Umbilical cord (tissue), 2 donors: ENCODE measurements at places on chromosomes 16 and 17.

- peak; percentile 93 for DNase-seq
Observed at GRCh38 chr17:6755281-6755680, 565 bp upstream of the XAF1 start.

DNA sequence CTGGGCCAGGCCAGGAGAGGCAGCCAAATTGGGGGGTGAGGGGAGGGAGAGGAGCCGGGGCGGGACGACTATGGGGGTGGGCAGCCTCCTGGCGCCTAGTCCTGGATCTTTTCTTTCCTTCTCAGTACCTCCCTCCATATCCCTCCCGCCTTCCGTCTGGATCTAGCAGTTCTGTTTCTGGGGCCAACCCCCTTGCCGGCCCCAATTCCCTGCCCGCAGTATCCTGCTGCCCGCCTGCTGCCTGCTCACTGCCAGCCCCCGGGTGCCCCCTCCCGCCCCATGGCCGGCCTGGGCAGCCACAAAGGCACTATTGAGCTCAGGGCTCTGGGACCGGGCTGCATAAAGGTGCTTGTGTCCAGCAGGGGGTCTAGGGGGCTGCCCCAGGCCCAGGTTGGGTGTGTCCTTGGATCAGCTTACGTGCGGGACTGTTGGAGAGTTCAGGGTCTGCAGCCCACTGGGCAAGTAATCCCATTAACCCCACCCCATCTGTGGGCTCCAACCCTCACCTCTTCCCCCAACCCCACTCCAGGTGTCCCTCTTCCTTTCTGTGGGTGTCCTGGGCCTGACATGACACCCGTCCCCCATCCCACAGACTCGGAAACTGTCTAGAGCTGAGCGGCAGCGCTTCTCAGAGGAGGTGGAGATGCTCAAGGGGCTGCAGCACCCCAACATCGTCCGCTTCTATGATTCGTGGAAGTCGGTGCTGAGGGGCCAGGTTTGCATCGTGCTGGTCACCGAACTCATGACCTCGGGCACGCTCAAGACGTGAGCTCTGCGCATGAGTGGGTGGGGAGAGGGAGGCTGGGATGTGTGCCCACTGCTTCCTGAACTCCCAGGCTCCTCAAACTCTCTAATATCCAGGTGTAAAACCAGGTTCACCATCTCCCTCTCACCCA lies 2.0 kb downstream of the WNK4 start:
- no peak for DNase-seq

DNA sequence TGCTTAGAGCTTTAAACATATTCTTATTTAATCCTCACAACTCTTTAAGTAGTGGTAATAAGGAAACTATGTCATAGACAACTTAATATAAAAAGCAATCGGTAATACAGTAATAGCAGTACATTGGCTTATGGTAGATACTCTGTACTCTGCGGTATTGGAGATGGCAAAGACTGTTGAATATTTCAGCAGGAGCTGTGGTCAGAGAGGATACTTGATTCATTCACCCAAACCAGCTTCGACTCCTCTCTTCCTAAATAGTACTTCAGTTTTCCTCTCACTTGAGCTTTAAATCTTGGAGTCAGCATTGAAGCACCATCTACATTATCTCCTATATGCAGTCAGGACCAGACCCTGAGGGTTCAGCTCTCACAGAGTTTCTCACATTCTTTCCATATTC lies 169.3 kb downstream of the CYB561 start:
- DNase-seq = no peak

GRCh38 chr17:41486809-41487530 lies 2.7 kb downstream of the KRT36 start:
- no peak for DNase-seq

DNA sequence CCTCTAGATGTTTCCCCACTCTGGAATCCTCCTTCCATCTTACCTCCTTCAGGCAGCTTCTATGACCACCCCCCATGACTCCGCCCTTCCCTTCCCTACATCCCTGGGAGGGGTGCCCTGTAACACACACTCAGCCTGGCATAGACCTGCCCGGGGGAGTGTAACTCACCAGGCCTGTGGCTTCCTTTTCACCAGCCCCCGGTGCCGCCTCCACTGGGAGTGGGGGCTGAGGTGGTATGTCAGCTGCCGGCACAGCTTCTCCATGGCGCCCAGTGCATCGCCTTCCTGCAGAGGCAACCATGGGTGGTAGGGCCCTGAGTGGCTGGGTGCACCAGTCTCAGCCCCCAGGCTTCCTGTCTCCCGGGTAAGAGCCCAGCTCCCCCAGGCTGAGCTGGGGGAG lies 32.3 kb downstream of the TRPV2 start:
- no peak for DNase-seq

DNA sequence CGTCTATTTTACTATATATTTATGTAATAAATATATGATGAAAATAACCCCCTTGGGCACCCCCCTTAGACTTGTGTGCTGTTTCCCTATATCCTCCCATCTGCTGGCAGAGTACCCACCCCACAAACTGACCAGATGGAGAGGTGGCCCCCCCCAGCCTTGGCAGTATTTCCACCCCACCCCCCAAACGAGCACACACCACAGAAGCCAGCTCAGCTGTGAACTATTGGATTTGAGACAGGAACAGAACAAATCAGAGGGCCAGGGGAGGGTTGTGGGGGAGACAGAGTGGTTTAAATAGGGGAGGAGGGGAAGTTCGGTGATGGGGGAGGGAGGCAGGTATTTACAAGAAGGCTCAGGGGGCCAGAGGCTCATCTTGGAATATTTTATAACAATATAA lies 7.8 kb downstream of the NR1D1 start:
- no peak for DNase-seq

DNA sequence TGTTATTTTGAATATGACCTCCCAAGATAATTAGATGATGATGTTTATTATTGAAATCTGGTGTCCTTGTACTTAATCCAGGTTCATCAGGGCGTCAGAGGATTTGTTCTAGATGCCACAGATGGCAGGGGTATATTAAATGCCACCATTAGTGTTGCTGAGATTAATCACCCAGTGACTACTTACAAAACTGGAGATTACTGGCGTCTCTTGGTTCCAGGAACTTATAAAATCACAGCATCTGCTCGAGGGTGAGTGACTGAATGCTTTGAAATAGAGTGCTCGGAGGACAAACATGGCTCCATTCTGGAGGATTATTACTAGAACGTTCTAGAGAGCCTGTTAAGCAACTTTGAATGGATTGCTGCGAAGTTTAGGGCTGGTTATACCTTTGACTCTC lies 33.5 kb upstream of the GOSR1 start:
- no peak for DNase-seq

DNA sequence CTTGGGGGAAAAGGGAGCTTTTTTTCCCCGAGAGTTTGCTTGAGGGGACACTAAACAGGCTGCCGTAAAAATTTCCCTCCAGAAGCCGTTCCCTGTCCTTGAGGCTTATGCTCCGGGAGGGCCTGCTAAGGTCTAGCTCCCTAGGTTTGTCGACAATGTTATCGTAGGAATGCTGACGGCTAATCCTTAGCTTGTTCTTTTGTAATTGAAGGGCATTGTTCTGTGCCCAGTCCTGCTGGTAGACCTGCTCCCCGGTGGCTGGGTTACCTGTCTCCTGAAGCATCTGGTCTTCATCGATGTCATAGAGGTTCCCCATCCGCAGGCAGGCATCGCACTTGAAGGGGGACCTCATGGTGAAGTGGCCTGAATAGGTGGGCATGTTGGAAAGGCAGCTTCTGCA lies 418.7 kb downstream of the GRIN2A start:
- no peak for DNase-seq

GRCh38 chr16:80459966-80460365 lies 80.8 kb upstream of the DYNLRB2 start:
- no peak for DNase-seq

- no peak for DNase-seq
Observed at GRCh38 chr16:57141822-57142631, 43.8 kb downstream of the PSME3IP1 start.

DNA sequence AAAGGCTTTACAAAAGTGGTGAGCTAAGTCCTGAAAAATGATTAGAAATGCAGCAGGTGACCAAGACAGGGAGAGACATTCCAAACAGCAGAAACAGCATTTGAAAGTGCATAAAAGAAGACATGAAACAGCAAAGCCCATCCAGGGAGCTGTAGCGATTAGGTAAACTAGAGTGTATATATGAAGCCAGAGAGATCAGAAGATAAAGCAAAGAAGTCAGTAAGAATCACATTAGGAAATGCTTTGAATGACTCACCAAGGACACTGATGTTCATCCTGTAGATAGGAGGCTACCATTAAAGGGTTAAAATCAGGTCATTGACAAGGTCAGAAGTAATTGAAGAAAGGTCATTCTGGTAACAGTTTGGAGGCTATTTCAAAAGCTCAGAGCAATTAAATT lies 27.6 kb upstream of the VAT1L start:
- DNase-seq = no peak

DNA sequence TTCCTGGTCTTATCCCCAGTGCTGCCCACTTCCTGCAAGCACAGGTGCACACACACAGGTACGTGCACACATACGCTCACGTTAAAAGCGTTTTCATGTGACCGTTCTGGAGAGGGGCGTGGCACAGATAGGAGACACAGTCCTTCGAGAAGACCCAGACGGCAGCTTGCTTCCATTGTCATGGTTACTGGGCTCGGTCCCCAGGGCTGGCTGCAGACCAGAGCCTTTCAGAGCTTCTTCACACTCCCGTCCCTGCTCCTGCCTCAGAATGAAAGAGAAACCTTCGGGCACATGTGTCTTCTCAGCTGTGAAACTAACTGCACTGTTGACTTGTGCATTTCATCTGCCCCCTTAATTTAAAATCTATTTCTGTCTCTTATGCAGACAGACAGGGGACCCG lies 154.2 kb downstream of the PITPNC1 start:
- DNase-seq = no peak

GRCh38 chr17:79984045-79984840 lies 51.4 kb downstream of the TBC1D16 start:
- DNase-seq = no peak

DNA sequence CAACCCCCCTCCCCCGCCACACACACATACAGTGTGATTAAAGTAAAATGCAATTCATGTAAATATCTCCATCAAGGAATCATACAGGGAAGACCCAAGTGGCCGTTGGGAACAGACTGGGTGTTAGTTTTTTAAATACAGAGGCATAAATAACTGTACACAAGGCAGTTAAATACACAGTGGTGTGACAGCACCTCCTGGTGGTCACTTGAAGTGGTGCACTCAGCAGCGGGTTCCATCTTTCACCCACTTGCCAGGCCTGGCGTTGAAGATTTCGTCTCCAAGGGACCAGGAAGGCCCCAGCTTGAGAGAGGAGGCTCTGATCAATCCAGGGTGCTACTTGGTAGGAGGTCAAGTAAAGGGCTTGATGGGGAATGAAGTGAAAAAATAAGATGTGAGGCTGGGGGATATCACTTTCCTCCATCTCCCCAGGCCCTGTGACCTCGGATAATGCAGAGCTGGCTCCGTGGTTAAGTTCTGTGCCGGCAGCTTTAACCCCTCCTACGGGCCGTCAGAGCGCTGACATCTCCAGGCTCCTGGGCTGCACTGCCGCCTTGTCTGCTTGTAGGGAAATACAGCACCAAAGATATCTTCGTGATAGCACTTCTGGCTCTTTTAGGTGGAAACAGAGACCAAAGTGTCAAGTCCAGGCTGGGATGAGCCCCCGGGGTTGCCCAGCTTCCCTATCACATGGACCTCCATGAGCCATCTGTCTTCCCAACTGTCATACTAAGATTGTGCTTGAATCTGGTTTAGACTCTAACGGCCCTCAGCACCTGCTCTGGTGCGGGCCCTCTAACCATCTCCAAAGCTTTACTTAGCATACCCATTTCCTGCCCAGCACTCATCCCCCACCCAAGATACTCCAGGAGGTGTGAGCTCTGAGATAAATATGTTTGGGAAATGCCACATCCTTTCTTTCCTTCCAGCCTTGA lies 20.7 kb downstream of the LGALS9 start:
- DNase-seq = peak; percentile 35

DNA sequence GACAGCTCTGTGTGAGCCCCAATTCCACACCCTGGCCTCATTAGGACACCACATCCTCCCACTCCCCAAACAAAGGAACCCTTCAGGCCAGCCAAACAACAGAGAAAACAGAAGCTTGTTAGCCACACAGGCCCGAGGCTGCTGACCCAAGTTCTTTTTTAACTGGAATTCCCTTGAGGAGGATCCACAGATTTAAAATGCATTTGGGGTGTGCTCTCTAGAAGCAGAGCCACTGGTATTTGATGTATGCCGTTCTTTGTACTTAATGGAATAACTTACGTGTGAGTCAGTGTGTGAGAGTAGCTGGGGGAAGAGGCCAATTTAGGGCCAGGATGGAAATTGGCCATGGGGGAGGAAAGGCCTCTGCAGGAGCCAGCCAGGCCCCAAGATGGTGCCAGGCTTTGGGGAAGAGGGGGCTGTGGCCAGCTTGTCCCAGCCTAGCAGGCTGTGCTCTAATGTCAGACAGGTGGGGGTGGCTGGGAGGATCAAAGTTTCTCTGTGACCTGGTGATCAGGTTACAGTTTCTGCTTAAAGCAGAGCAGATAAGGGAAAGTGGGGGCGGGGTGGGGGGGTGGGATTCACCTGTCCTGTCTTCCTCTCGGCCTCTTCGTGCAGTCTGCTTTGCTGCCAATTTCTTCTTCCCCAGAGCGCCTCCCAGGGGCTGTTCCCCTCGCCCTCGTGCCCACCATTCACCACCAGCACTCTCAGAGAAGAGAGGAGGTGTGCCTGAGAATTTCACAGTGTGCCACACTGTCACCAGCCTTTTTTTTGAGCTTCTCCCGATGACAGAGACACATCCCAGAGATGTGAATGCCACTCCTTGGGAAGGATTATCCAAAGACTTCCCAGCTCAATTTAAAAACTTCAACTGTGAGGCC lies 50.8 kb downstream of the TOM1L2 start:
- peak; percentile 96 for DNase-seq
